ENCODE measurements at places on chromosomes 12 and 14.
A peak's percentile ranks its signal among the peaks of the same experiment; 100 is the strongest.

- DNase-seq: peak; percentile 79
These were observed at the start of gene INF2 for GRCh38 chr14:104689109-104689880. TSS of gene INF2 (plus strand) at chr14:104689618. CDS start at chr14:104701366, 11,748 bp downstream.

GRCh38 chr12:6167327-6168280, 32.6 kb upstream of the CD9 start:
- DNase-seq: peak; percentile 71

- no peak for DNase-seq
These were observed 708 bp downstream of the FAR2 start for GRCh38 chr12:29149691-29150281.

GRCh38 chr12:79691511-79692248, 916 bp upstream of the PAWR start:
- peak; percentile 4 for DNase-seq

DNA sequence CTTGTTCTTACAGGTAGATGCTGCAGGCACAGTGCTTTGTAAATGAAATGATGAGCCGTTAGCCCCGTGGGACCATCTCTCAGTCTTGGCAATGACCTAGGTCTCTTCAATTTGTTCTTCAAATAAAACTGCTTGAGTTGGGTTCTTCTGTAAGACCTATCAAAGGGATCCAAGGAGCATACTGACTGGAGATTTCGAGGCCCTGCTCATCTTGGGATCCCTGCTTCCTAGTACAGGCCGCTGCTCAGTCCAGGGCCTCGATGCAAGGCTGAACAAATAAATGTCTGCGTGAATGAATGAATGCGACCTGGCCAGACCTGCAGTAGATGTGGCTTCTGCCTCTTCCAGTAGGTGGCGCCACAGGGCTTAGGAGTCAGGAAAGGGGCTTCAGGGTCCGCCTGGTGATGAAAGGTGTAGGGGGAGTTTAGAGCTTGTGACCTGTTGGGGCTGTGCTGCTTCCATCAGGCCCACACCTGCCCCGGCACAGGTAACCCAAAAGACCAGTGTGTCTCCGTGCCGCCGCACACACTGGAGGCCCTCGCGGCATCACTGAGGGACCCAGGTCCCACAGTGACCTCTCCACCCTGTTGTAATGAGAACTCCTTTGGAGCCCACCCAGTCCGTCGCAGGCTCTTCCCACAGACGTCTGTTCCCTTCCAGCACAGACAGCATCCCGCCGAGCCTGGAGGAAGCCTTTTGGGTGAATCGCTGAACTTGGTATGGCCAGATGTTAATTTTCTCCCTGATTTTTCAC, 4.4 kb downstream of the CACNA1C start:
- peak; percentile 37 for DNase-seq

GRCh38 chr14:91545204-91545603, 35.1 kb upstream of the PPP4R3A start:
- DNase-seq: no peak

DNA sequence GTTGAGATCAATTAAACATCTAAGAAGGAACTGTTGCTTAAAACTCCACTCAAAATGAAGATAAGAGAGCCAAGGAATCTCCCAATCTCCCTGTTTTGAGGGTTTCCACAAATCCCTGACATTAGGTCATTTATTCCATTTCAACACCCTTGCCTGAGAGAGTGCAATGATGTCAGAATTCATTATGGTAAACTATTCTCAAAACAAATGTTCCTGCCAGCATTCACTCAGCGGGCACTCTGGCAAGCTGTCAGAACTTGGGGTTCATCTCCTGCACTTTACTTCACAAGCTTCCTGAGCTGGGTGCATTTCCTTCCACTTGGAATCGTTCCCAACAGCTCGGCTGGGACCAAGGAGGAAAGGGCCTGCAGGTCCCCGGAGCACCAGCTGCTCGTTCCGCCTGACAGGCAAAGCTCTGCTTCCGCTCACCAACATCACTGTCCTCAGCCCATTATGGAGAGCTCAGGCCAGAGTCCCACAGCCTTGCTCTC, 117.8 kb downstream of the TTC7B start:
- DNase-seq: no peak

- no peak for DNase-seq
These were observed 455.1 kb downstream of the BTG1 start for GRCh38 chr12:91690531-91690930.

DNA sequence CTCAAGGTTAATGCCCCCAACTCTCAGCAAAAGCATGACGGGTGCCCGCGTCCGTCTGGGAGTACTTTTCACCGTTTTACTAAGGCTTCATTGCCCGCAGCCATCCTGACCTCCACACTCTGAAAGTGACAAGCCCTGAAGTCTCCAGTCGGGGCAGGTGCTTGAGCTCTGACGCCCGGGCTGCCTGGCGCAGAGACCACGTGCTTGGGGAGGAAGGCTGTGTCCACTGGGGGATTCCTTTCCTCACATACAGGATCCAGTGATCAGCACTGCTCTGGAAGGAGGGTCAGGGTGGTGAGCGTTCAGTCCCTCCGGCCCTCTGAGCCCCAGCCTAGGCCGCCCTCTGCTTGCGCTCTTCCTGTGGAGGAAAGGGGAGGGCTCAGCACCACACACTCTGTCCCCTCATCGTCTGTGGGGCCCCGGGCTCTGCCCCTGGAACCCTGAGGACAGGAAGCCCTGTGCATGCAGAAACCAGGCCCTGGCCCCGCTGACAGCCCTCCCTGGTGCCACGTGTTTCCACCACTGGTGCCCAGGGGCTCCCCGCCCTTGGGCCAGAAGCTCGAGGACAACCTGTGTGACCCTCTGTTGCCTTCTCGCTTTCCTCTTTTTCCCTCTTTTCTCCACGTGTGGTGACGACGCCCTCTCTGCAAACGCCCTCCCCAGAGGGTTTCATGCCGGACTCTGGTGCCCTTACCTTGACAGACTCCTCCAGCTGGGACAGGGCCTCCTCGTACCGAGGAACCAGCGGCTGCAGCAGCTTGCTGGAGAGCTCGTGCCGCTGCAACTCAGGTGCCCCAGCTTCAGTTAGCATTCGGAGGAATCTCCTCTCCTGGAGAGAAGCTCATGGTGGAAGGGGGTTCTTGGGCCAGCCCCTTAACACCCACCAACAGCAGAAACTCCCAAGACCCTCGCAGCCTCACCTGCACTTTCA, 4.9 kb downstream of the DDX51 start:
- DNase-seq: no peak

GRCh38 chr12:115452751-115453281, 768.8 kb upstream of the TBX3 start:
- DNase-seq: no peak

DNA sequence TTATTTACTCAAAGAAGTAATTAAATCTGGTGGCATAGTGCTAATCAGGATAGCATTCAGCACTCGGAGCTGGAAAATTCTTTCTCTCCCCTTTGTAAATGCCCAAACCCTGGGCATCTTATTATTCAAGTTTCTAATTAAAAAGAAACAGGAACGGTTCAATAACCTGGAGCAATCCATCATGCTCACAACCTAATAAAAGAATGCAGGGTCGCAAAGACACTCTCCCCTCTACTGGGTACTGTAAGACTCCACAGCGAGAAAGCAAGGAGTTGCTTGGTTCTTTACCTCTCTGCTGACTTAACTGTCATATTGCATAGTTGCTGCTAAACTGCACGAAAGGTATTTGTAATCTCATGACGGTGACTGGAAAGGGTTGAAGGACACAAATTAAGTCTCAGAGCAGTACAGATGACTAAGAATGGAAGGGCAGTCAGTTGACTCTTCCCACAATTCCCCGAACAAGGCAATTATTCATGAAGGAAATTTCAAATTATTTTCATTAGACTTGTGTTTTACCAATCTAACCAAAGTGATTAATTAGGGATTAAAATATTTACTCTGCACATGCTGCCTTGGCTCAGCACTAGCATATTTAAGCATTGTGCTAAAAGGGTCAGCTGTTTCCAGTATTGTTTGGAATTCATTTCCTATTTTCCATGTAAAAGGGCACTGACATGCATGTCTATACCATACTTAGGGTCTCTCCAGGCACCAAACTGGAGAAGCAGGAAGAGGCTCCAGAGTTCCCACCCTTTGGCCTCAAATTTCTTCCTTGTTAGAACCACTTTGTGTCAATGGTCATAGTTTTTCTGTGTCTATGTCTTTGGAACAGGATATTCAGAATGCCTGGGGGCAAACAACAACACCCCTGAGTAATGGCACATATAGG, 182.2 kb downstream of the EXOC5 start:
- no peak for DNase-seq

- no peak for DNase-seq
These were observed 397.7 kb upstream of the DDHD1 start for GRCh38 chr14:53550776-53551175.

DNA sequence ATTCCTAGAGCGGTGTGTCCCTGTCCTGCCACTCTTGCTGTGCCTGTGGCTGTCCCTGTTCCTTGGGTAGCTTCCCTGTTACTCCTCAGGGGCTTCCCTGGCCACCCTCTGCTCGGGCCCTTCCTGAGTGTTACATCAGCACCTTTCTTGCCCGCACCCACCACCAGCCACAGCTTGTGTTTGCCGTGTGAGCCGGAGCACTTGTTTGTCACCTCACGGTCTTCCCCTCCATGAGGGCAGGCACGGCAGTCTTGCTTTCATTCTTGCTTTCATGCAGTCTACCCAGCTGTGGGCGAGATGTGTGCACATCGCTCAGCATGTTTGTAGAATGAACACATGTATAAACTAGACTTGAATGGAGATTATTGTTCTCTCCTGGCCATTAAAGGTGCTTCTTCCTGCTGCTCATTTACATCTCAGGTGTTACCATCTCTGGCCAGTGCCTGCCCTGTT, 42.0 kb downstream of the TRAF3 start:
- DNase-seq: peak; percentile 55

DNA sequence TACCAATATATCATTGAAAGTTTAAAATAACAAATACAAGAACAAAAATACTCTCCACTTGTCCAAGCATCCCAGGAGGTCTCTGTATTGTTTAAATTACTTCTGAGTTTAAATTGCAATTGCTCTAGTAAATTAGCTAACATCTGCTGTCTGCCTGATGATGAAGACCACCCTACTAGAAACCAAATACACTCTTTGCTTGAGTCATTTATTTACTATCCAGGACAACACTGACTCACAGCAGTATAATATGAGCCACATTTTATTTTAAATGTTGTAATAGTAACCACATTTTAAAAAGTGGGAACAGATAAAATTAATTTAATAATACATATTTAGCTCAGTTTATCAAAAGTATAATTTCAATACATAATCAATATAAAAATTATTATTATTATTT, 62.9 kb upstream of the EEA1 start:
- DNase-seq: no peak

GRCh38 chr14:52342849-52343596, 28.9 kb downstream of the PTGER2 start:
- no peak for DNase-seq

DNA sequence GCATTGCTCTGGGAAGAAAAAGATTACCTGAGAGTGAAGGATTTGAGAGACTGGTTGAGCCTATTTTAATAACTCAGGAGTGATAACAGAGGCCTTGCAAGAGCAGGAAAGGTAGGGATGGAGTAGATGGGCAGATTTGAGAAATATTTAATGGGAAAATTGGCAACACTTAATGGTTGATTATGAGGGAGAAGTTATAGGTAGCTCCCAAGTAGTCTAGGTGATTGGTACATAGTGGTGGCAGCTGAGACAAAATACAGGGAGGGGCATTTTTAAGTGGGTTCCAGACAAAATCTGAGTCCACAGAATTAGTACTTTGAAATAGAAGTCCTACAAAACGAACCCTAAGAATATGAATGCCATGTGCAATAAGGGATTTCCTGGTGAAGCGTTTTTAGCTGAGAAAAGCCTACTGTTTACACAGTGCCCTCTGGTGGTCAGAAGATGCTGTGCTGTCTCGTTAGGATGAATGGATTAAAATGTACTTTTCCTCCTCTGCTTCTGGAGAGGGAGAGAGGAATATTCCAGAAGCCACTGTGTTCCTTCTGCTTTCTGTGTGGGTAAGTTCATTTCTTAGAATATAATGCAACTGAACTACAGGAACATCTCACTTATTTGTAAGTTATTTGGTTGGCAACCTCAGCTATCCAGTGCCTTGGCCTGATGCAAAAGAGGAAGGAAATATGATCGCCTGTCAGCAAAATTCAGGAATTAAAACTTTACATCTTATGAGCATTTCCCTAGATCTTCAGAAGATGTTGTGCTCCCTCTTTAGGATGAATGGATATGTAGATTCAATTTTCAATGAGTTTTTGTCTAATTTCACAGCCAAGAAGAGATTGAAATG, 6.5 kb downstream of the ZBTB1 start:
- DNase-seq: peak; percentile 83

DNA sequence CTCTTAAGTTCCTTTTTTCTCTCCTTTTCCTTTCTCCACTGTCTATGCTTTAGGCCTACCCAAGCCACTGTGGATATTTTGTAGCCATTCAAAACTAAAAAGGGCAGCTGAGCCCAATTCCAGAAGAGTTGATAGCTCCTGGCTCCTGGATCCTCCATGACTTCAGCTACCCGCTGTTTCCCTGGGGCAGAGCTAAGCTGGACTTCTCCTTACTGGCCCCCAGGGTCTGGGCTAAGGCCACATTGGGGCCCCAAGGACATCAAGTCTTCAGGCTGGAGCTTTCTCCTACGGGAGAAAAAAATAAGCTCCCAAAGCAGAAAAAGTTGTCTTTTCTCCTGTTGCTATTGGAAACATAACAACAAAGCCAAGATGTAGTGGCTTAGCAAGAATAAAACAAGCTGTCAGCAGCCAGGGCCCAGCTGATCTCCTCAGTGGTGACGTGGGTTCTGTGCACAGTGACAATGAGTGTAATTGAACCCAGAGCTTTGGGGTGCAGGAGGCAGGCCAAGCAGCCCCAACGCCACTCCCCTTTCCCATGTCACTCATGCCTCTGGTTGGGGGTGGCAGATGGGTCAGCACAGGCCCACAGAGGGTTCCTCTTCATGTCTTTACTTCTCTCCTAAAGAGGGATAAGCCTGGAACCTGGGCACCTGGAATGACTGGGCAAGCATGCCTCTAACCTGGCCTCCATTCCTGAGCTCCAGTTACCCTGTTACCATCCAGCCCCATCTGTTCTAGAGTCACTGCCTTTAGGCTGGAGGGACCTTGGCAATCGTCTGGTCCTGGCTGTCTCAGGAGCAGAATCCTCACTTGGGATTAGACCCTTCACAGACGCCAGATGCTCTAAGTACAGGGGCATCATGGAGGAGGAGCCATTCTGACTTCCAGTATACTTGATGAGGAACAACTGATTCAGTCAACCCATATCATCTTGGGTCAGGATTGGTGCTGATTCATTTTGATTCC, 171.2 kb downstream of the ZFP36L1 start:
- no peak for DNase-seq

GRCh38 chr14:101814934-101815333, 53.4 kb downstream of the PPP2R5C start:
- DNase-seq: no peak

DNA sequence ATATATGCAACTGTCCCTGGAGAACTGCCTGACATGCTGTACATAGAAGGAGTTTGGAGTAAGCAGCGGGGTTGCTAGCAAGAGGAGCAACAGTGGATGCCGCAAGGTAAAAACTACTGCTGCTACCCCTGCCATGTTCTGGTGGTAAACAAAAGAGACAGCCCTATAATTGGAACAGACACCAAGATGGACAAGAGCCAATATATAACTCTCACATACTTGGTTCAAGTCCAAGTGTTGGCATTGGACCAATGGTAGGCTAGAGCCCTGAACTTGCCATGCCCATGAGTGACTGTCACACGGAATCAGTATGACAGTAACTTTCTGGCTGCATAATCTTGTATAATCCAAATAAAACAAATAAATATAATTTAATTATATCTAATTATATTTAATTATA, 13.7 kb downstream of the ATXN7L3B start:
- no peak for DNase-seq
